ENCODE measurements at places on chromosomes 11 and 22.

DNA sequence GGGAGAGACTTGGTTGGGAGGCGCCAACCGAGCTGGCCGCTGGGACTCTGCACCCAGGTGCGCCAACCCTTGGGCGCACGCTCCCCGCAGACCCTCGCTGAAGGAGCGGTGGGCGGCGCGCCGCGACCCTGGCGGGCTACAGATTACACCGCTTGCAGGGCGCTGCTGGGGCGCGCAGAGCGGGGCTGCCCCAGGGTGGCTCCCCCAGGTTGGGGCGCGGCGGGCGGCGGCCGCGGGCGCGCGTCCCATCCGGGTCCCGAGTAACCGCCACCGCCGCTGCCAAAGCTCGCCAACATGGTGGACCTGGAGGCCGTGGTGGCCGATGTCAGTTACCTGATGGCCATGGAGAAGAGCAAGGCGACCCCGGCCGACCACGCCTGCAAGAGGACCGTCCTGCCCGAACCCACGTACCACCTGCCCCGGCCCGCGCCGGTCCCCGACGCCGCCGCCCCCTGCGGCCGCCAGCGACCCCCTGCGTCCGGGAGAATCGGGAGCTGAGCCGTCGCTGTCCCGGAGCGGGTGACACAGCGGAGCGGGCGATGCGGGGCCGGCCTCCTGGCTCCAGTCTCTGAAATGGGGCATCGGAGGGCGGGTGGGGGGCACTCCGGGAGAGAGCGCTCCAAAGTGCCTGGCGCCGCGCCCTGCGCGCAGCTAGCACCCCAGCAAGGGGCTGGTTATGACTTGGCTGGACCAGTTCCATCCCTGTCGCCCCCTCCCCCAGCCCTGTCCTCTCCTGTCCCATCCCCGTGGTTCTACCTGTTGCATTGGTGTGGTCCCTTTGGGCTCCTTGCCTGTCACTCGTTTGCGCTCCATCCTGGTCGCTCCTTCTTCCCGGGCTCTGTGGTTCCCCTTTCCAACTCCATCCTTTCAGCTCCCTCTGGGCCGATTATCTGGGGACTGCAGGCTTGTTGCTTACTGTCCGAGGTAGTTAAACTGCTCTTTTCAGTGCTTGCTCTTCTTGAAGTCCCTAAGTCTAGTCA lies 143.3 kb upstream of the GRK3 start:
- no peak for DNase-seq

DNA sequence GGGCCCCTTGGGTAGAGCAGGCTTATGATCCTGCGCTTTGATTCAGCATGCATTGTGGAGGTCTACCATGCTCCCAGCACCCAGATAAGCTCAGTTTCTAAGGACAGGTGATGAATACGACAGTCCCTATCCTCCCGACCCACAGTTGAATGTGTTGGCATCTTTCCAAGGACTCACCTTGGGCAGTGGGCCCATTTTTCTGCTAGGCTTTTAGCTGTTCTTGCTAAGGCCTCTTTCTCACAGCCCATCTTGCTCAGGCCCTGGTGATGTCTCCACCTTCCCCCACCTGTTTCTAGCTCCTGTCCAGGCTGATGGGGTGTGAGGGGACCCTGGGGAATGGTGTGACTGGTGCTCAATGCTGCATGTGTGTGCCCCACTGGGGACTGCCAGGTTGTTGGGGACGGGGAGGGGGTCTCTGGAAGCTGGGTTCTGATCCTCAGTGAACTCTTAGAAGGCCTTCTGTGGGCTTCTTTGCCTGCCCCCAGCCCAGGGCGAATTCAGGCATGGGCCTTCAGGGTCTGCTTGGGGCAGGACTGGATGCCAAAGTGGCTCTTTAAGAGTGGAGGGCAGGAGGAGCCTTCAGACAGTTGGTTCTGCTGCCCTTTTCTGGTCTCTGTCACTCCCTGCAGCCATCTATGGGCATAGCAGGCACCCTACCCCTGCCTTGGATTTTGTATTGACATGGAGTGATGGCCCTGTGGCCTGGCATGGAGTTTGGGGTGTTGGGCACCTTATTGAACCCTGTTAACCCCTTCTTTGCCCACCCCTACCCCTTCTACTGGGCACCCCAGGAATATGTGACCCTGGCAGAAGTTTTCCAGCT lies 33.1 kb downstream of the PHLDB1 start:
- DNase-seq: peak; percentile 20

DNA sequence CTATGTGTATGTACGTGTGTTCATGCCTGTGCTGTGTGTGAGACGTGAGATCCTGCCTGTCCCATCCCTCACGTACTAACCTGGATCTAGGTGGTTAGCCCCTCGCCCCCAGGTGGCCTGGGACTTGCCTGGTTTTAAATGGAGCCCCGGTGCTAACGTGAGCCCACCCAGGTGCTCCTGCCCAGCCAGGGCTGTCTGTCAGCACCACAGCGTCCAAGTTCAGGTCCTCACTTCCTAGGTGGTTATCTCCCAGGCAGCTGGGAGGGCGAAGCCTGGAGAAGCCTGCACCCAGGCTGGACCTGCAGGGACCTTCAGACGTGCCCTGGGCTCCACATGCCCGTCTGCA lies 86.0 kb downstream of the KCNQ1 start:
- DNase-seq: no peak

DNA sequence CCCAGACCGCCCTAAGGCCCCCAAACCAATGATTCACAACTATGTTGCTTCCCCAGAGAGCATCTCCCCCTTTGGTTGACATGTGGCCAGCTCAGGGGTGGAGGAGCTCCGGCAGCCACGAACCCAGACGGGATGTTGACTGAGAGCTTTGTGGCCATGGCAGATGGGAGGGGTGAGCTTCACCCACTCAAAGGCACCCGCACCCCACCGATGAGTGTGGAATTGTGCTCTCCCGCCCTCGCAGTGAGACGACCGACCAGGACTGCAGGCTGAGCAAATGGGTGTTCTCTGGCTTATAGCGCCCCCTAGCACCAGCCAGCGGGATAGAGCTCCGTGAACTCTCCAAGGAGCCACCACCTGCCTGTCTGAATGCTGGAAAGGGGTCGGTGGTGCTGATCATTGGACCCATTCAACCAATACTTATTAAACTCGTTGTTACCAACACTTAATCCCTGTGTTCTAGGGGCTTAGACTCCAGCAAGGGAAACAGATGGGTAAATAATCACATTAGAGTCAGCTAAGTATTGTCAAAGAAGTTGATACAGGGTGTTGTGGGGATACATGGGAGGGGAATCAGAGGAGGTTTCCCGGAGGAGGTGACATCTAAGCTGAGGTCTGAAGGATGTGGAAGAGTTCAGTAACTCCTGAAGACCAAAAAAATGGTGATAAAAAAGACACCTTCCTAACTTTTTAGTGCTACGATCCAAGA lies 4.5 kb upstream of the TIMP3 start:
- peak; percentile 75 for DNase-seq

- no peak for DNase-seq
Measured at GRCh38 chr11:124724979-124725718, 14.6 kb upstream of the NRGN start.

DNA sequence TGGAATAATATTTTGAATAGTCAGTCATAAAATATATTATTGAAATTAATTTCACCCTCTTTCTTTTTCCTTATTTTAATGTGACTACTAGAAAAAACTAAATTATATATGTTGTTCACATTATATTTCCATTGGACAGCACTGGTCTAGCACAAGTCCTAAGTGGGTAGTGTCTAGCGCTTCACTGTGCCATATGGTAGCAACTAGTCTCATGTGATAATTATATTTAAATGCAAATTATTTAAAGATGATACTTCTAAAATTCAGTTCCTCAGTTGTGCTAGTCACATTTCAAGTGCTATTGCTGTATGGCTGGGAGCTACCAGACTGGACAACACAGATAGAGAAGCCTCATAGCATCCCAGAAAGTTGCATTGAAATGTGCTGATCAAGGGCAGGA lies 19.1 kb upstream of the LDLRAD3 start:
- DNase-seq: no peak

DNA sequence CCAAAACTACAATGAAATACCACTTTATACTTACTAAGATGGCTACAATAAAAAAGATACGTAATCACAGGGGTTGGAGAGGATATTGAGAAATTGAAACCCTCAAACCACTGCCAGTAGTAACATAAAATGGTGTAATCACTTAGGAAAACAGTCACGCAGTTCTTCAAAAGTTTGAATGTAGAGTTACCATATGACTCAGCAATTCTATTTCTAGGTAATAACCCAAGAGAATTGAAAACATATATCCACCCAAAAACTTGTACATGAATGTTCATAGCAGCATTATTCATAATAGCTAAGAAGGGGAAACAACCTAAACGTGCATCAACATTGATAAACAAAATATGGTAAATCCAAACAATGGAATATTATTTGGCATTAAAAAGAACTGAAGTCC lies 24.4 kb upstream of the PSMA1 start:
- peak; percentile 23 for DNase-seq

- DNase-seq: no peak
Measured at GRCh38 chr11:78340530-78340929, 77.1 kb downstream of the GAB2 start.

DNA sequence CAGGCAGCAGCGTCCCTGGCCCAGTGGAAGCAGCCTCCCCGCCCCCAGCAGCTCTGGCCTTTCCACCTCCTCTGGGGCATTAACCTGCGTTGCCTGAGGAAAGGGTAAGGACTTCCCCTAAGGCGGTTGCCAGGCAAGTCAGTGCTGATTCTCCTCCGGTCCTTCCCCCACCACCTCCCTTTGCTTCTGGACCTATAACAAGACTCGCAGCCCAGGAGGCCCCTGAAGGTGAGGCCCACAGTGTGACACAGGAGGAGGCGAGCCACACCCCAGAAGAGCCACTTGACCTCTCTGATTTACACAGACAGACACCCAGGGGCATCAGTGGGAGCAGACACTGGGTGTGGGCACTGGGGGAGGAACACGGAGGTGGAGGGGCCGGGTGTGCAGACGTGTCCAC lies 35.4 kb downstream of the ASCL2 start:
- no peak for DNase-seq

- DNase-seq: no peak
Measured at GRCh38 chr11:117454564-117454917, 126.9 kb downstream of the CEP164 start.

- no peak for DNase-seq
Measured at GRCh38 chr22:20414450-20414849, 20.5 kb downstream of the ZNF74 start.

GRCh38 chr11:113251281-113251680 lies 63.1 kb upstream of the TTC12 start:
- DNase-seq: no peak

- no peak for DNase-seq
Measured at GRCh38 chr11:1499899-1500298, 13.3 kb upstream of the MOB2 start.

DNA sequence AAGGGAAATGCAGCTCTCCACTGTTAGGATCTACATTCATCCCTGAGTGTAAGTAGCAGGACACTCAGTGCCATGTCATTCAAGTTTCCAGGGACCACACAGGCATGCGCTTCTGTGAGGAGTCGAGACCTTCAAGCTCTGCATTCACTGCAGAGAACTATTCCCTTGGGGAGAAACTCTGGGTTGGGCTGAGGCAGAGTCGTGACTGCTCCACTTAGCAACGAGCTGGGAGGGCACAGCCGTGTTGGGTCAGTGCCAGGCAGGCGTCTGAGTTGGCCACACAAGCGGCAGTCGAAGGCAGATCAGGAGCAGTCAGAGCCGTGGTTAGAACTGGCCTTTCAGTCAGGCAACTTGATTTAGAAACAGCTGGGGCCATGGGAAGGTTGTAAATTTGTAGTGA lies 14.7 kb downstream of the MPEG1 start:
- DNase-seq: peak; percentile 11

- DNase-seq: no peak
Measured at GRCh38 chr11:2294926-2295290, 6.8 kb downstream of the C11orf21 start.

- no peak for DNase-seq
Measured at GRCh38 chr11:2512431-2513407, 67.9 kb downstream of the KCNQ1 start.

Measured in hematopoietic multipotent progenitor cell treated with erythropoietin and hydrocortisone succinate and interleukin-3 and kit ligand, for 8 days (in vitro differentiated cells).